Camera-type eye (tissue), 1 donor: ENCODE measurements at places on chromosomes 4 and X. TPM values are rescaled to one million over a fixed set of nuclear protein-coding genes. Genes with fewer than 3 reads are reported as not detected.

WAS gene
- 3.5 TPM for total RNA-seq

GDPD2 gene
- total RNA-seq = 7.5 TPM

FGFR3 gene
- 30.0 TPM for total RNA-seq

STOX2 gene
- 40.6 TPM for total RNA-seq

ZAR1 gene
- 0.44 TPM for total RNA-seq

DDIT4L gene
- 8.5 TPM for total RNA-seq

KCND1 gene
- 3.6 TPM for total RNA-seq

ADGRG4 gene
- total RNA-seq = not detected

DCAF12L1 gene
- total RNA-seq = 0.49 TPM

CLIC2 gene
- 4.8 TPM for total RNA-seq
